HTR-8/SVneo (cell line): ENCODE measurements at places on chromosomes 2 and 18.

DNA sequence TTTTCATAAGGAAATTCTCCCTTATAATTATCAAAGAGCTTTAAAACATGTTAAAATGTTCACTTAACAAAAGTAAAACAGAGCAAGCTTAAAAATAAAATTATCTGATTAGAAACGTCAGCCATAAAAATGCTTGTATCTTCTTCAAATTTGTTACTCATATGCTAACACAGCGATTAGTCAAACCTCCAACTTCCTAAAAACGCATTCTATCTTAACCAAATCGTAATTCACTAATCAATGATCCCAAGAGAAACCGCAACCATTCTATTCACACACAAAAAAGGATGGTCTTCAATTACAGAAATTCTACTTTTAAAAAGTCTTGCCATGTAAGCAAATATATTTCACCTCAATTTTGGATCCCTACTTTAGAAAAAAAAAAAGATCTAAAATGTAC is 1.9 kb downstream of the STK17B start:
- no peak for DNase-seq

GRCh38 chr18:46246101-46246500 is 141.9 kb downstream of the HAUS1 start:
- DNase-seq, result no peak

DNA sequence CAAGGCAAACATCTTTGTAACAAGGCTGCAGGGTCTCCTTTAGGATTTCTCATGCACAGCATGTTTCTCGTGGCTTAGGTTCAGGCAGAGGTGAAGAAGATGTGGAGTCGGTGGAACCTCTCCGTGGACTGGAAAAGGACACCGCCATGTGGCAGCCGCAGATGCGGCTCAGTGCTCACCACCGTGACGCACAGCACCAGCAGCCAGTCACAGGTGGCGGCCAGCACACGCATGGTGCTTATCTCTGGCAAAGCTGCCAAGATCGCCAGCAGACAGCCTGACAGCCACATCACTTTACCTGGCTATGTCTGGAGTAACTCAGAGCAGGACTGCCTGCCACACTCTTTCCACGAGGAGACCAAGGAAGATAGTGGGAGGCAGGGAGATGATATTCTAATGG is 86.6 kb downstream of the PTH2R start:
- no peak for DNase-seq

DNA sequence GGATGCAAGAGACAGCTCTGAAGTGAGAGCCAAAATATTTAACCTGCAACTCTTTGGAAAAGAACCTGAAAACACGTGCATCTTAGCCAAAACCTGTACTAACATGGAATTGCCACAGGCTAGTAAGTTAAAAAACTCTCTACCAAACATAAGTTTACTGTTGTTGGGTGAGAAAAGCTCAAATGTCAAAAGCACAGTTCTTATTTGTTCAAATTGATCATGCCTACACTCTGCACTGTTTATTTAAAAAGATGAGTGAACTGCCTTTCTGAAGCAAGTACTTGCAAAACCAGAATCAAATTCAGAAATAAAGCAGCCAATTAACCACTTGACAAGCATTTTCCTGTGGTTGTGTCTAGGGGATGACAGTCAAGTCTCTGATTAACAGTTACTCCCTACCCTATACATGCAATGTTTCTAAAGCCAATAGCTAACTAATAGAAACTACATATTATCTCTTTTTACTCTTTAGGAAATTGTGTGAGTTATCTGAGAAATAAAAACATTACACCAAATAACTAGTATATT is 5.6 kb downstream of the IKZF2 start:
- no peak for DNase-seq

DNA sequence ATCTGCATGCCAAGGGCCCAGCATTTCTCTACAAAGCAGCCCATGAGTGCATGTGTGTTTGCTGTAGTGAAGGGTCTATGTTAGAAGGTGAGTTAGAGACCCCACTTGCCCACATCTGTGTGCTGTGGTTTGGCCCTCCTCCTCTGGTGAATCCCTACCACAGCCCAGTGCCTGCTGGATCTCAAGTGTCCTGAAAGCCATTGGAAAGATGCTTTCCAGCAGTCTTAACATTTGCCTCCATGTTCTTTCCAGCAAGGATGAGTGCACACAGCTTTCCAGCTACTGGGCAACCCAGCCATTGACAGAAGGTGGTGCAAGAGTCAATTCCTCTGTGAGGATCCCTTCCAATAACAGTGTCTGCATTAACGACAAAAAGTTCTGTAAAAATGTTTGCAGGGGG is 13.6 kb downstream of the CRIM1 start:
- DNase-seq, result no peak

DNA sequence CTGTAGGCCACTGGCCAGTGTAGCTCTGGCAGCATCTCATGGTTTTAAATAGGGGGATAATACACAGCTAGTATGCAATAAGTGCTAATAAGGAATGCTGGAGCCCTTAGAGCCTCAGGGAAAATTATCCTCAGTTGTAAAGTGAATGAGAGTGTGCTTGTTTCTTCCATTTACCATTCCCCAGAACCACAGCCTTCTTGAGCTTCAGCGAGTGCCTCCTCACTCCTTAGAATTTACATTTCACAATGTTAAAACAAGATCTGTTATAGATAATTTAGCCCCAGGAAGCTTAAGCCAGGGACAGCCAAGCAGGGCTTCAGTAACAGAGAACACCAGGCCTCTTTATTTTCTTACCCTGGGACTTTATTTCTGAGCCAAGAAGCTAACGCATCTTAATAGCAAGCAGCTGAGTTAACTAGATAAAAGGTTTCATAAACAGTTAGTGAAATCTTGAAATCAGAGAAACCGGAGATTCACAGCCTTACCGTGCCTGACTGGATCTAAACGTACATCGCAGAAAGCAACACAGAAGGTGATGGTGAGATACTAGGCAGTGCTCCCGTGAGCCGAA is 535.2 kb downstream of the TDRD15 start:
- DNase-seq, result no peak
